ENCODE measurements at places on chromosomes 3 and 15.

DNA sequence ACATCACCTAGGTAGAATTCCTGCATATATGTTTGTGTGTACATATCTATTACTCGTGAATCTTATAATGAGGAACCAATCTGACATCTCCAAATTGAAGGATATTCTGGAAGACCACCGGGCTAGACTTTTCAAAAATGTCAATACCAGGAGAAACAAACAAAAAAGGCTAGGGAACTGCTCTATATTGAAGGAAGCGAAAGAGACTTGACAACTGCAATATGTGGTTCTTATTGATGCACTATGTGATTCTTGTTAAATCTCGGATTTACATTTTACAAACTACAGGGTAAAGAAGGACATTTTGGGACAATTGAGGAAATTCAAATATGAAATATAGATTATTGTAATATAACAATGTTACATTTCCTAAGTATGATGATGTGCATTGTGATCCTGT is 137.5 kb upstream of the CCDC54 start:
- DNase-seq, result no peak

DNA sequence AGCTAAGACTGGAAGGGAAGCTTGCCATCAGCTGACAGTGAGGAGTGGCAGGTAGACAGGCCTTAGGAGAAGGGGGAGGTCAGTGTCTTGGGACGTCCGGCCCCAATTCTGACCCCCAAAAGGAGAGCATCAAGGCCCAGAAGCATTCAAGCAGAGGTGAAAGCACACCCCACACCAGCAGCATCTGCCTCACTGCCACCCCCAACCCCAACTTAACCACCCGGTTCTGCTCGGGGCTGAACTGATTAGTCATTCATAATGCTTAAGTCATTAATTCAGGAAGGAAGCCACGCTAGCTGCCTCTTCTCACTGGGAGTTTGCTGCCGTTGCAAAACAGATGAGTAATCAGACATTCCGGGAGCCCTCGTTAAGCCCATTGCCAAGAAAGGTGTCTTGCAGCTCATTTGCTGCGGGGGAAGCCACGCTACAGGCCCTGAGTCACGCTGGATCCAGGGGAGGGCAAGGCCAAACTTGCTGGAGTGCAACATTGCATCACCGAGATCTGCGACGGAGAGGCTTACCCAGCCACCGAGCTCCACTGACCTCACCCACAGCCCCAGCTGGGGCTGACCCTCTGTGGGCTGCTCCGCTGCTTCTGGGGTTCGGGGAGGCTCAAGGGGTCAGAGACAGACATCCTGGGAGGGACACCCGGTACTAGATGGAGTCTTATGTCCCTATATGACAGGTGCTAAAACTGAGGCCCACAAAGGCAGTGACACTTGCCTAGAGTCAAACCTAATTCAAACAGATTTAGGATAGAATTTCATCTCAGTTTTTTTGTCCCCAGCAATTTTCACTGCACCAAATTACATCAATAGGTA is 46.4 kb upstream of the HES1 start:
- DNase-seq, result peak; percentile 55

DNA sequence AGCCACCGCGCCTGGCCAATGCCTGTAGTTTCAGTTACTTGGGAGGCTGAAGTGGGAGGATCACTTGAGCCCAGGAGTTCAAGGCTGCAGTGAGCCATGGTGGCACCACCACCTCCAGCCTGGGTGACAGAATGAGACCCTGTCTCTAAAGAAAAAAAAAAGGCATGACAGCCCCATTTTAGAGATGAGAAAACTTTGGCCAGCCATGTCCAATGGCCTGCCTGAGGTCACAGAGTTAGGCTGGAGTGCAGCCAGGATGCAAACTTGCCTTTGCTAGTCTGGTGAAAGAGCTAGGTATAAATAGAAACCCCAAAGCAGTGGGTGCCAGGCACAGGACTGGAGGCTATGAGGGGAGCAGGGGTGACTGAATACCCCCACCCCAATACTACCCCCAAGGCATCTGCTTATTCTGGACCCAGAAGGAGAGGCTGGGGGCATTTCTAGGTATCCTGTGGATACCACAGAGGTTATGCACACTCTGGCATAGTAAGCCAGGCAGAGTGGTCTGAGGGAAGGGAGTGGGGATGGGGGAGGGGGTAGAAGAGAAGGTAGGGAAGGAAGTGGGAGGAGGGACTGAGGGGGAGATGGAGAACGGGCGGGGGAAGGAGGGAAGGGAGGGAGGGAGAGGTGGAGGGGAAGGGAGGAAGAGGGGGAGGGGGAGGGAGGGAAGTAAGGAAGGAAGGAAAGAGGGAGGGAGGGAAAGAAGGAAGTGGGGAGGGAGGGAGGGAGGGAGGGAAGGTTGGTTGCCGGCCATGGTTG is 16.2 kb upstream of the C15orf39 start:
- no peak for DNase-seq

DNA sequence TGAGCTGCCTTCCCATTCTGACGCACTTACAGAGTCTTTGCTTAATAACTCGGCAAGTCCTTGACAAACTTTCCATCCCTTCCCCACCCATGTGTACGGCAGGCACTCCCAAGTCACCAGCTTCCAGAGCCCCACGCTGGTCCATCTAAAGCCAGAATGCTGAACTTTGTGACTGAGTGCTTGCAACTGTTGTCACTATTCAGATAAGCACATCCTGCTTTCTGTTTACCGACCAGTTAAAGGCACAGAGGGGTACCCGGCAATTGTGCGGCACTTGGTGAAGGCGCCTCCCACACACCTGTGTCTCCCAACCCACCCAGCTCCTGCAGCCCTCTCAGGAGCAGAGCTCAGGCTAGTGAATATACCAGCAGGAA is 430.6 kb downstream of the FOXP1 start:
- DNase-seq, result no peak

DNA sequence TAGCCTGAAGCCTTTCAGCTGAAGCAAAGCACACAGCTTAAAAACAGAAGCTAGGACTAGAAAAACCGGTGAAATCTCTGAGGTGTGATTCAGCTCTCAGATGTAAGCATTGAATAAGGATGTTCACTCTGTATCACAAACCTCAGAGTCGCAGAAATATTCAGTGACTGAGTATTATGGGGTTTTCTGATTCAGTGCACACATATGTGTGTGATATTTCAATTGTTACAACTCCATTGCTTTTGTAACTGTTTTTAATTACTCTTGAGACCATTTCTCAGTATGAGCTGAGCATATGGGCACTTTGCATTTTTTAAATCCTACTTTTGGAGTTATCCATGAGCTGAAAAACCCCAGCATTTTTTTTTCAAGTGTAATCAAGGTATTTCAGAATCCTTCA is 868.8 kb downstream of the NTRK3 start:
- DNase-seq, result no peak

DNA sequence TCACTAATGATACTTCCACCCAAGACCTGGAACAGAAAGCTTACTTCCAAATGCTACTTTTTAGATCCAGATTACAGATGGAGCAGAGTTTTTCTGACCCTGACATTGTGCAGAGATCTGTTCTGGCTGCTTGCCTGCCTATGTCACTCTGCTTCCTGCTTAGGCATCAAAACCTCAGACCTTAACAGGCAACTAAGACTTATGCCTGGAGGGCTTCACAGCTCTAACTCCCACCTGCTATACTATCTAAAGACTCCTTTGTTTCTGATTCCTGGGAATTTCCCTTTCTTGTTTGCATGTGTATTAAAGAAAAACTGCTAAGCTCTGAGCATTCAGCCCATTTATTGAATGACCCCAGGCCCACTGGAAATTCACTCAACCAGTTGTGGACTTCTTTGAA is 157.4 kb upstream of the NPHP3 start:
- DNase-seq, result no peak

DNA sequence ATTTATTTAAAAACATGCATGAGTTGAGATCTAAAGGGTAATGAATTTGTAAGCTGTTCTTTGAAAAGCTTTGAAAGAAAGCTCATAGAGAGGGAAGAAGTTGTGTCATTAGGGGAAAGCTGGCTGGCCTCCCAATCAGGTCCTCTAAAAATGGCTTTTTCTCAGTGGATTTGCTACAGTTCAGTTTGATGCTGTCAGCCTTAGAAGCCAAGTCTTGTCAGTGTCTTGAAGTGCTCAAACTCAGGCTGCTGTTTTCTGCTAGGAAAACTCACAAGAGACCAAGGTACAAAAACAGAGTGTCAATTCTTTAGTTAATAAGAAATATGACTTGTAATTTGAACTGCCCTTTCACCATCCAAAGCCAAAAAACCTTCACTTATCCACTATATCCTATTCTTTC is 243.8 kb downstream of the OTOL1 start:
- no peak for DNase-seq

DNA sequence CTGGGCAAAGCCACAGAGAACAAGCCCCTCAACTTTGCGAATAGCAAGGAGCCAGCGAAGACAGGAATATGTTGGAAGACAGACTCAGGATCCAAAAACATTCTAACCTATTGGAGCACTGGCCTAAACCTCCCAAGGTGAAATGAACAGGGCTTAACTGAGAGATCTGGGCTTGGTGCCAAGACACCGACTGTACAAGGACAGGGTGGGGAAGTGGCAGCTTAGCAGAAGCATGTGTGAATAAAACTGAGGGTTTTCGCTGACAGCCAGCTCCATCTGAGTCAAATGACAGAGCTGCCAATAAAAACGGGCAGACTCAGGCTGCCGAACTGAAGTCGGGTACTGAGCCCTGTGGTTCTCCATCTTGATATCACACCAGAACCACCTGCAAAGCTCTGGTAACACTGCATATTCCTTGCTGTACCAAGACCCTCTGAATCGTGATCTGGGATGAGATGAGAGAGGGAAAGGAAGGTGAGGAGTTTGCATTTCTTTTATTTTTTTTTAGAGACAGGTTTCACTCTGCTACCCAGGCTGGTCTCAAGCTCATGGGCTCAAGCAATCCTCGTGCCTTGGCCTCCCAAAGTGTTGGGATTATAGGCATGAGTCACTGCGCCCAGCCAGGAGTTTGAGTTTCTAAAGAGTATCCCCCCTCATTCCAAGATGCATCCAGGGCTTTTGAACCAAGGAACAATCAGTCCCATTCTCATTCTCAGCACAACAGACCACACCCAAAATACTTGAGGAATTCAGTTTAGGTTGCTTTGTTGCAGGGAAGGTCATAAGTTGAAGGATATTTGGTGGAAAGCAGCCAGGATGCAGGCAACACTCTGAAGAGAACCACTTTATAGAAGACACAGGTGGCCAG is 6.0 kb upstream of the PLCB2 start:
- DNase-seq, result no peak

DNA sequence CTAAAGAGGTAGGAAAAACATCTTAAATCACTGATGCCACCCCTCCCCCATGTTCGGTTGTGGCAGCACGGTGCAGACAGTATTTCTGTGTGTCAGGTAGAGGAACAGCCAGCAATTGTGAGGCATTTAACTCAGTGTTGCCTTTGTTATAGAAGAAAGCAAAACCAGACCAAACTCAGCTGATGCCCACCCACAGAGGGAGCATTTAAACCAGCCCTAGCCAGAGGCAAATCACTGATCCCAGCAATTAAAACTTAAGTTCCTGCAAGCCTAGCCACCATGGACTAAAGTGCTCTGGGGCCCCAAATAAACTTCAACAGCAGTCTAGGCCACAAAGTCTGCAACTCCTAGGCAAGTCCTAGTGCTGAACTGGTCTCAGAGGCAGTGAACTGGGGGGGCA is 94.5 kb downstream of the CFAP20DC start:
- no peak for DNase-seq

DNA sequence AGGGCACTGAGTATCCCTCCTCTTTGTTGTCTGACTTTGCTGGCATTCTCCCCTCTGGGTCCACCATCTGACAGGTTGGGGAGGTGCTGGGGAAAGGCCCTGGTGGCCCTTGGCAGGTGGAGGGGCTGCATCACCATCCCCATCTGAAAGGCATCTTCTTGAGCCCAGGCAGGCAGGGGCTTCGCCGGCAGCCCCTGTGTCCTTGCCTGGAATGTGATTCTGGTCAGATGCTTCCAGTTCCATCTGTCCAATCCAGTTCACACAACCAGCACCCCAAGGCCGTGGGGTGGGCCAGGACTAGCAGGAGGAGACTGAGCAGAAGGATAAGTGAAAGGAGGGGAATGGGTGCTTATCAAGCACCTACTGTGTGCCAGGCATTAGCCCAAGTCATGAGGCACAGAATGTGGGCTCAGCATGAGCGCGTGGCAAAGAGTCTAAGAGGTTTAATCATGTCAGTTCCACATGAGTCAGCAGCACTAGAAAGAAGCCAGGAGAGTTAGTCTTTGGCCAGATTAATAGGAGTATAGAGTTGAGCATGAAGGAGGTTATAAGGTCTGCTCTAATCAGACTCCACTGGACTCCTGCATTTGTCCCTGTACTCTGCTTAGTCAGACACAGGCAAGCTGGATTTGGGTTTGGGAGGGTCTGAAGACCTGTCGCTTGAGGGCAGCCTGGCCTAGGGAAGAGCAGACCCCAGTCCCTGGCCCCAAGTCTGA is 10.5 kb upstream of the TXNRD3 start:
- no peak for DNase-seq

- DNase-seq, result no peak
Measured at GRCh38 chr3:175713268-175713667, 854.1 kb downstream of the NAALADL2 start.

- no peak for DNase-seq
Measured at GRCh38 chr3:71120012-71120411, 463.5 kb downstream of the FOXP1 start.

DNA sequence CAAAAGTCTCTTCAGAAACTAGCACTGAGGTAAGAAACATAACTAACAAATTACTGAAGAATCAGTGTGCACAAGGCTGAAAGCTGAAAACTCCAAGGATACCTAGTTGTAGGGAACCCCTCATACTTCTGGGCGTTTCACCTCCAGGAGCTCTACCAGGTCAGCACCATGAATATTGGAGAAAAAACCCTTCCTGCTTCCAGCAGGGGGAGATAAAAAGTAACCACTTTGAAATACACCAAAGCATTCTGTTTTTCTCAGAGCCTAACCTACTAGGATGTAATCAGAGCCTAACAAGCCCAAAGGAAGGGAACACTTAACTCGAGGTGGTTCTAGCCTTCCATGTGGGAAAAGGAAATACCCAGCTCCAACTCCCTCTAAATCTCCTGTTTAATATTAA is 175.8 kb upstream of the MME start:
- DNase-seq, result no peak
